Pulmonary artery endothelial cell (primary cell): ENCODE measurements at places on chromosomes 12 and 14. TPM values are rescaled to one million over a fixed set of nuclear protein-coding genes. Genes with fewer than 3 reads are reported as not detected.

Gene LMNTD1
- not detected in 2 replicates for total RNA-seq

Gene TSHR
- not detected in 2 replicates for total RNA-seq

Gene ALDH1L2
- 2.5 and 2.9 TPM in 2 replicates for total RNA-seq

Gene SIX6
- total RNA-seq, result not detected in 2 replicates

Gene TESPA1
- not detected in 2 replicates for total RNA-seq

Gene ETFBKMT
- total RNA-seq, result 2.7 and 3.4 TPM in 2 replicates

Gene NEUROD4
- not detected in 2 replicates for total RNA-seq

Gene CLEC2A
- total RNA-seq, result not detected in 2 replicates

Gene FERMT2
- total RNA-seq, result 112 and 125 TPM in 2 replicates

Gene GPR132
- total RNA-seq, result 0.07 TPM in 1 of 2 replicates, not detected in the other

Gene HCAR3
- not detected in 2 replicates for total RNA-seq

Gene ANO4
- total RNA-seq, result 0.11 and 0.13 TPM in 2 replicates

Gene FAM90A1
- total RNA-seq, result 0.11 TPM in 1 of 2 replicates, not detected in the other

Gene FLRT2
- total RNA-seq, result 20.8 and 55.9 TPM in 2 replicates
